LNCaP clone FGC (cell line): ENCODE measurements at places on chromosomes 1 and 21.

- DNase-seq: no peak
These were observed 104.9 kb upstream of the PLD5 start for GRCh38 chr1:242629396-242629795.

GRCh38 chr1:46223472-46223943, 20.4 kb downstream of the LURAP1 start:
- DNase-seq: peak; percentile 78

GRCh38 chr1:223628233-223629125, 37.0 kb downstream of the CAPN8 start:
- no peak for DNase-seq

DNA sequence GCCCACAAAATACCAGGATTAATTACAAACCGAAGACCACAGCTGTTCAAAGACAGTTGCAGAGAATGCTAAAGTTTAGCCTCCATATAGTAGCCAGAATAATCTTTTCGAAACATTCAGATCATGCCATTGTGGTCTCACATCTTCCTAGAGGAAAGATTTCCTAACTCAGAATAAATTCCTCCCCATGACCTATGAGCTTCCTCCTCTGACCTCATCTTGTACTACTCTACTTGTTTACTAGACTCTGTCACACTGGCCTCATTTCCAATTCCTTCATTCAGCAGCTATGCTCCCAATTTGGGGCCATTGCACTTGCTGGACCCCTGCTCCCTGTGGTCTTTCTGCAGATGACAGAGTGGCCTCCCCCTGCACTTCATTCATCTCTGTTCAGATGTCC, 71.8 kb upstream of the LRRC53 start:
- no peak for DNase-seq

- DNase-seq: no peak
These were observed 30.2 kb downstream of the SLC22A15 start for GRCh38 chr1:116006486-116006964.

DNA sequence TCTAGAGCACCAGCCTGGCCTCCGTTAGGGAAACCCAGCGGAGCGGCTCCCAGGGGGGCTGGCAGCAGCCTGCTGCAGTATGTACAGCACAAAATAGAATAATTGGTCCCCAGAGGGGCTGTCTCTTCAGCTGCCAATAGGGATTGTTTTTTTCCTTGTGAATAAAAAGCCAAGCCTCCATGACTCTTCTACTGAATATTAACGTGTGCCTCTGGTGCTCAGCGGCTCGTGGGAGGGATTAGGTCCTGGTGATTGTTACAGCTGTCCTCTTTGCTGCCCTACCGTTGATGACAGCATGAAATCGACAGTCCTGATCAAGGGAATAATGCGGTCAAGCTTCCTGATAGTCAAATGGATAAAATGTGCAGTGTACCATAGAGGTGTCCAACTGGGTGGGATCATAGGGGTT, 190.7 kb upstream of the RUNX1 start:
- DNase-seq: no peak

- DNase-seq: no peak
These were observed 580 bp downstream of the VWA1 start for GRCh38 chr1:1435911-1436629.

DNA sequence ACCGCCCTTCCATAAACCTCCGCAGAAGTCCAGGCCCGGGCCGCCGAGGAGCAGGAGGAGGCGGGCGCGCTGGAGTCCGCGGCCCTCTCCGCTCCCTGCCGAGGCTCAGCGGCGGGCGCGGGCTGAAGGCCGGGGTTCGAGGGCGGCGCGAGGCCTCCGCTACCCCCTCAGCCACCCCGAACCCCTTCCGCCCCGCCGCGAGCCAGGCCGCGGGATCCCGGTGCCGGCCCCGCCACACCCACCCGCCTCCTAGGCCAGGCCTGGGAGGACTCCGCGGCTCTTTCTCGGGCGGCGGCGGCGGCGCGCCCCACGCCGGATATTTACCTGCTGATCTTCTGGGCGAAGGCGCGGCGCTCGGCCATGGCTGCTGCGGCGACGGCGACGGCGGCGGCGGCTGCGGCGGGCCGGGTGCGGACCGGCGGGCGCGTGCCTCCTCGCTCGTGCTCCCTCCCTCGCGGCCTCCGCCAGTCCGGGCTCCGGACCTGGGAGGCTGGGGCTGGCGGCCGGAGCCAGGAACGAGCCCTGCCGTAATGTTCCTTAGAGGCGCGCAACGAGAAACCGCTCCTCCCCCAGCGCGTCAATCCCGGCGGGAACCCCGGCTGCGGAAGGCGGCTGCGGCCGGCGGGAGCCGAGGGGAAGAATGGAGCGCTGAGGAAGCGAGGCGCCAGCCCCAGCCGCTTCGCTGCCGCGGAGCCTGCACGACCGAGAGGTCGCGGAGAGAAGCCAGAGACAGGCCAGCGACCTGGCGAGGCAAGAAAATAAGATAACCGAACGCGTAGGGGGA, at the start of gene DOCK7:
DOCK7 (minus strand) TSS at position 484 of the 784 bp plus-strand sequence; CDS start at position 362, 122 bp downstream.
- DNase-seq: peak; percentile 63

- DNase-seq: no peak
These were observed 70.2 kb upstream of the ERRFI1 start for GRCh38 chr1:8096105-8097011.

- DNase-seq: peak; percentile 52
These were observed 26.1 kb downstream of the ZP4 start for GRCh38 chr1:237864338-237865244.

DNA sequence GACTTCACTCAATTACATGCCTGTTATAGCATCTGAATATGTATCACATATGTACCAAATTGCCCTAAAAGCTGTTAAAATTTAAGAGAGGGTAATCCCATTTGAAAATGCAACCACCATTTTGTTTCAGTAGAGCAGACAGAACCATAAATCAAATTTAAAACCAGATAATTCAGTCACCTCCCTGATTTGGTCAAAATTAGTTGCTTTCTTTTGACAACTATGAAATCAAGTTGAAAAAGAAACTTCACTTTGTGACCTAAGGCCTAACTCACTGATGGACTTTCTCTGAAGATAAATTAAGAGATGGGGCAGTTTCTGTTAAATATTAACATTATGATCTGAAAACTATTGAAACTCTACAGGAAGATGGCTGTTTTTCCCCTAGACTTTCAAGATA, 6.7 kb downstream of the GORAB start:
- DNase-seq: no peak

DNA sequence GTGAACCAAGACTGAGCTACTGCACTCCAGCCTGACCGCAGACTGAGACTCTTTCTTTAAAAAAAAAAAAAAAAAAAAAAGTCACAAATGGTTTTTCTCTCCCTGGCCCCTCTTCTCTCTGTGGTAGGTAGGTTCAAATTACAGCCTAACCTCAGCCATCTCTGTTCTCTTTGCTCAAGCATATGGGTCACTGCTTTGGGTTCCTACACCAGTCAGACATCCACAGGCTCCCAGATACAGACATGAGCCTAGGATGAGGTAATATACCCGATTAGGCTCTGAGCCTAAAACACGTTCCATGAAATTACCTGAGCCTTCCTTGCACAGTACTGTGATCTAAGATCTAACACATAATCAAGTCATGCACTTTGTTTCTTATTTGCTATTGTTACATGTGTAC, 90.5 kb upstream of the JAK1 start:
- DNase-seq: no peak

GRCh38 chr1:97909266-97909665, 11.6 kb downstream of the DPYD start:
- no peak for DNase-seq

- DNase-seq: no peak
These were observed 3.0 kb downstream of the PTPN22 start for GRCh38 chr1:113868387-113869083.

DNA sequence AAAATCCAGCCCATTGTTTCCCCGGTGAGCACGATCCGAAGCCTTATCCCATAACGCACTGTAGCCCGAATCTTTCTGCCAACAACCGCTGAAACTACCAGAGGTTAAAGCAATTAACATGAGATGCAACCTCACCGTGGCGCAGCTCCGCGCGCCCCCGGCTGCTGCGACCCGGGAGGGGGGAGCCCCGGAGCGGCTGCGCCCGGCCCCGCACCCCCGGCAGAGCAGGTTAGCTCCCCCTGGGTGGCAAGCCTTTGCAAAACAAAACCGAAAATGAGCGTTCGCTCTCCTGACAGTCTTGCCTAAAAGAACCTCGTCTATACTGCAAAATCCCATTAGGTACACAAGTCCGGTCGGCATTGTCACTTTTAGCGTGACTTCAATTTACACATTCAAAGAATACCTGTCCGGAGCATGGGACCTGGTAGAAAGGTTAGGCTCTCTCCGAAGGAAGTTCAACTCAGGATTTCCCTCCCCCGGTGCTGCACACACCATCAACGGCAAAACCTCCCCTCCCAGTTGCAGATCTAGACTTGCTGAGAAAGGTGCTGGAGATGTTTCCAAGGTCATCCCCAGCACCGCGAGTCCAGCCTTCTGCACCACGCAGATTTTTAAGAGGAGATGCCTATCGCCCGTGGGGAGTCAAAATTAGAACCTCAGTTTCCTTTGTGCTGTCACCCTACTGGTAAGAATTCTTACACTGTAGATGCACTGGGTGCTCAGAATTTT, 107.5 kb downstream of the ZNF281 start:
- DNase-seq: no peak

- DNase-seq: no peak
These were observed 125.9 kb upstream of the ZBTB40 start for GRCh38 chr1:22325531-22326371.

GRCh38 chr1:200380589-200381021, 29.2 kb downstream of the ZNF281 start:
- DNase-seq: no peak

GRCh38 chr1:237303929-237304328, 261.9 kb downstream of the RYR2 start:
- DNase-seq: no peak

- DNase-seq: no peak
These were observed 82.1 kb upstream of the CCDC190 start for GRCh38 chr1:162942916-162943559.

DNA sequence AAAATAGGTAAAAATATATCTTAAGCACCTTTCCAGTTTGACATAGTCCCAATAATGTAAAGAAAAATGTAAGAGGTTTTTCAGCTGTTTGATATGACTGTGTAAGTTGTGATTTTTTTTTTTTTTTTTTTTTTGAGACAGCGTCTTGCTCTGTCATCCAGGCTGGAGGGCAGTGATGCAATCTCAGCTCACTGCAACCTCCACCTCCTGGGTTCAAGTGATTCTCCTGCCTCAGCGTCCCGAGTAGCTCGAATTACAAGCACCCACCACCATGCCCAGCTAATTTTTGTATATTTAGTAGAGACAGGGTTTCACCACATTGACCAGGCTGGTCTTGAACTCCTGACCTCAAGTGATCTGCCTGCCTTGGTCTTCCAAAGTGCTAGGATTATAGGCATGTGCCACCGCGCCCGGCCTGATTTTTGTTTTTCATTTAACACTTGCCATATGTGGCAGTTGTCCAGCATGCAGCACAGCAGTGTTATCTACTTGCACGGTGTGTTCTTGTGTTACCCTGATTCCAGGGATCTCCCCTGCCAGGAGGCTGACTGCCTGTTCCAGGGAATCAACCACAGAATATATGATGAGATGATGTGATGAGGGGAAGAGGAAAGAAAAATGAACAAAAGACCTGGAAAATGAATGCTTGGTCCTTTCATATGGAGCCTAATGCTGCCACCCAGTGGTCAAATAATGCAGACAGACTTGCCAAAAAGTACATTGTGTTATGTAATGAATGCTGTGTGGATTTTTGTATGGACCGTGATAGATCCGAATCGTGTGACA, 79.0 kb downstream of the RAVER2 start:
- peak; percentile 58 for DNase-seq

DNA sequence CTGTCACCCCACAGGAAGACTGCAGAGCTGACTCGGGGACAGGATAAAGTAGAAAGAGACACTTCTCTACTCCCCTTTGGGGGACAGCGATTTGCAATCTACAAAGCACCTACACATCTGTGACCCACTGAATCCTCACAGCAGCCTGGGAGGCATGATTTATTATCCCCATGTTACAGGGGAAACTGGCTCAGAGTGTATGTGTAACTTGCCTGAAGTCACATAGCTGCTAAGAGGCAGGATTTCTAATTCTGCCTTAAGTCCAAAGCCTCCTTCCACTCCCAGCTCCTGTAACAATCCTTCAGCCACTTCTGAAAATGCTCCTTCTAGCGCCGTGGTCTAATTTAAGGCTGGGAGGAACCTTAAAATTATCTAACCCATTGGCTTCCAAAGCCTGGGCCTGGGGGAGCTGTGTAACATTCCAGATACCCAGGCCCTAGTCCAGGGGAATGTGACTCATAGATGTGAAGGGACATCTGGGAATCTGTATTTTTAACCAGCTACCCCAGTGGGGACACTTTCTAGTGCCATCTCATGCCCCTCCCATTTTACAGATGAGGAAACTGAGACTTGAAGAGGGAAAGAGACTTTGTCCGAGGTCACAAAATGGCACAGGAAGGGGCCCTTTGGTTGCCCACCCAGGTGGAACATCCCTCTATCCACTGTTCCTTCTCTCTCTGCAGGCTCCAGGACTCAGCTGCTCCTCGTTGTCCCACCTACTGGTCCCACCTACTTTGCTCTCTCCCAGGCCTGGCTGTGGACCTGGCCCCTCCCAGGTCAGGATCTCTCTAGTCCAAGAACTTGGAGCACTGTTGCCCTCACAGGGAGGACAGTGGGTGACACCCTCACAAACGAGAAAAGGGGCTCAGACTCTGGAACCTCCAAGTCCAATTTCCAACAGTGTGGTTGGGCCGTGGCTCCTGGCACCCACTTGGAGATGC, 48.9 kb downstream of the AHDC1 start:
- no peak for DNase-seq

DNA sequence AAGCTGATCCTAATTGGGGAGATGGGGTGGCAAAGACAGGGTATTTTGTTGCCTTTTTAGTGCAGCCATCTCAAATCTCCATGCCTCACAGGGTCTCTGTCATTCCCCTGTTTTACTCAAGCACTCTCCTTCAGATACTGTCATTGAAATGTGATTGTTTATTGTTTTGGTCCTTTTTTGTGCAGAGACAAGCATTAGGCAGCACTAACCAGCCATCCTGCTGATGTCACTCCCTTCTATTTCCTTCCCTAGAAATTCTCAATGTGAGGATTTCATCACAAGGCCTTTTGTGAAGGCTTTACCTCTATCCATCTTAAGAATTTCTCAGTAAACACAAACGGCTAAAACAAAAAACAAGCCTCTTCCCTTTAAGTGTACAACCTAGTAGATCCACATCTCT, 34.7 kb downstream of the OR10J5 start:
- DNase-seq: no peak

- DNase-seq: no peak
These were observed 643.3 kb downstream of the NPHP4 start for GRCh38 chr1:5348732-5349465.

- no peak for DNase-seq
These were observed 40.3 kb downstream of the KIF1B start for GRCh38 chr1:10250663-10251062.

GRCh38 chr21:22342889-22343288, 1344.7 kb downstream of the NCAM2 start:
- DNase-seq: no peak

- DNase-seq: no peak
These were observed 64.4 kb downstream of the XCL1 start for GRCh38 chr1:168640836-168641235.

GRCh38 chr1:52139817-52140540, 1.9 kb upstream of the ZFYVE9 start:
- no peak for DNase-seq
